Dorsolateral prefrontal cortex (tissue), 122 donors: ENCODE measurements at places on chromosomes 7 and 10.

- no peak for DNase-seq
Observed at GRCh38 chr10:14466257-14466656, 135.5 kb upstream of the FRMD4A start.

- DNase-seq = no peak
Observed at GRCh38 chr10:104293781-104294321, 24.9 kb downstream of the GSTO2 start.

GRCh38 chr10:116278846-116279245, 5.8 kb upstream of the GFRA1 start:
- no peak for DNase-seq

DNA sequence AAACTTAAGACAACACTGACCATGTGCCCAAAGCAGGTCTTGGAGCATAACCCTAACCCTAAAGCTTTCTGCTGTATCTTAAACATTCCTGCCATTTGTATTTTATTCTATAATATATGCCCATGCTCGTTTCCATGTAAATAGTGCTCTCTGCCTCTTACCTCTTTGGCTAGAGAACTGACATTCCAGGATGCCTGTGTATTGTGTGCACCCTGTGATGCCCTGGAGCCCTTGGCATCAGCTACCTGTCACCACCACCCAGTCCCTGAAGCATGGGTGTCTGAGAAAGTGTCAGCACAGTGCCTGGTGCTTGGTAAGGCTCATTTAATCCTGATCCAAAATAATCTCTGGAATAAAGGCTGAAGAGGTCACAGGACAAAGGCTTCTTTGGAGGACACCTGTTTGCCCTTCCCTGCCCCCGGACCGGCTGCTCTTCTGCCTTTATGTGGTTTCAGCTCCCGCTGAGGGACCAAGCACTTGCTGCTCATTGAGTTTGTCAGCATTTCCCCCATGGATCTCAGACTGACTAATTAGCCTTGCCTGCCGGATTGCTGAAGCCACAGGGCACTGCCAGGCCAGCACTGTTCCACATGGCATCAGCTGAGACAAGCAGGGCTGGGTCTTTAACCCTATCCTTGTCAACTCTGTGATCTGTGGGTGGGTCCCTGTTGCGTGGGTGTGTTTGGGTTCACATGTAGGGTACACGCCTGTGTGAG, 139.1 kb upstream of the SORCS3 start:
- DNase-seq = no peak

DNA sequence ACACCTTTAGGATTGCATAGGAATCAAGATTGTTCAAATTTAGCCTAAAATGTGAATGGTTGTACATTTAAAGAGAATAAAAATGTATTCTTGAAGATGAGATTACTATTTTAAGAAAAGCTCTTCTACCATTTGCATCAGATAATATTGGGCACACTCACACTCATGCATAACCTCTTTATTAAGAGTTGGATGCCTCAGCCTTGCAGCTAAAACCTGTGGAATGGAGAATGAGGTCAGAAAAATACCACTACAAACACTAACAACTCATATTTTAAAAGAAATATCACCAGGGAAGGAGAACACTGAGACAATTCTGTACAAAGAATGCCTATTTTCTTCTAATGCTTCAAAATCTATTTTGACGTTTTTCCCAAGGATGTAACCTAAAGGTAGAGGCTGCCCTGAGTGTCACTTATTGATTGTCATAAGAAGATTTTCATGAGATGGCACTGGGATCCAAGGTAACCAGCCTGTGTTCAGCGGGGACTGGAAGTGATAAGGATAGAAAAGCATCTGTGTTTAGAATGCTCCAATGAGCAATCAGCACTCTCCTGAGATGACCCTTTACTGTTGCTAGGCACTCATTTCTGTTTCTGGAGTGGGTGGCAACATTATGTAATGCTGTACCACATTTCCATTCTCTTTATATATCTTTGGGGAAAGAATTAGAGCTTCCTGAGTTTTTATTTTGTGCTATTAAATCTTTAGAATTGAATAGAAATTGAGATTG, 26.6 kb downstream of the REEP3 start:
- no peak for DNase-seq

DNA sequence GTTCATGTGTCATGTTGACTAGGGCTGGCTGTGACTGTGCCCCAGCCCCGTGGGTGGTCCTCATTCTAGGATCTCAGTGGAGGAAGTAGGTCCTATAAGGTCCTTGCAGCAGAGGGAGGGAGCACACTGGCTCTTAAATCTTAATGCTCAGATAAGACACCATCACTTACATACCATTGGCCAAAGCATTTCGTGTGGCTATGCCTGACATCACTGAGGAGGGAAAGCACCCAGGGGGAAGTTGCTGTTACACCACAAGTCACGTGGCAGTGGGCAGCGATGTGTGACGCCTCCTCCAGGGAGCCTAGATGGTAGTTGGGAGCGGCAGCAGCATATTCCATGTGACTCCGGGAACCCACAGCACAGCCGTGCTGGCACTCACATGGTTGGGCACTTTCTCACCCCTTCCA, 224.7 kb upstream of the SH2B2 start:
- no peak for DNase-seq

DNA sequence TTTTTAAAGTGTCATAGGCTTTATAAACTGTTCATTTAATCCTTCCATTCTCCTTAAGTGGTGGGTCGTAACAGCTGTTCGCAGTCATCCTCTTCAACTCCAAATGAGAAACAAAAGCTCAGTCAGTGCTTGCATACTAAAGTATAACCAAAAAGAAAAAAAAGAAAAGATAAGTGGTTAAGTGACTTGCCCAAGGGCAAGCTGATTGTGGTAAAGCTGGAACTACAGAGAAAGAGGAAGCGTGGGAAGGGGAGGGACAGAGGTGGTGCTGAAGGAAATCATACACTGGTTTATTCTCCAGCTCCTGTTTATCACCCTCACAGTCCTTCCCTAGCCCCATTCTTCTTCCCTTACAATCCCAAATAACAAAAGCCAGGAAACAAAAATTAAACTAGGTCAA, 29.6 kb downstream of the IDE start:
- DNase-seq = no peak

GRCh38 chr10:77393821-77394501, 243.6 kb downstream of the KCNMA1 start:
- no peak for DNase-seq

DNA sequence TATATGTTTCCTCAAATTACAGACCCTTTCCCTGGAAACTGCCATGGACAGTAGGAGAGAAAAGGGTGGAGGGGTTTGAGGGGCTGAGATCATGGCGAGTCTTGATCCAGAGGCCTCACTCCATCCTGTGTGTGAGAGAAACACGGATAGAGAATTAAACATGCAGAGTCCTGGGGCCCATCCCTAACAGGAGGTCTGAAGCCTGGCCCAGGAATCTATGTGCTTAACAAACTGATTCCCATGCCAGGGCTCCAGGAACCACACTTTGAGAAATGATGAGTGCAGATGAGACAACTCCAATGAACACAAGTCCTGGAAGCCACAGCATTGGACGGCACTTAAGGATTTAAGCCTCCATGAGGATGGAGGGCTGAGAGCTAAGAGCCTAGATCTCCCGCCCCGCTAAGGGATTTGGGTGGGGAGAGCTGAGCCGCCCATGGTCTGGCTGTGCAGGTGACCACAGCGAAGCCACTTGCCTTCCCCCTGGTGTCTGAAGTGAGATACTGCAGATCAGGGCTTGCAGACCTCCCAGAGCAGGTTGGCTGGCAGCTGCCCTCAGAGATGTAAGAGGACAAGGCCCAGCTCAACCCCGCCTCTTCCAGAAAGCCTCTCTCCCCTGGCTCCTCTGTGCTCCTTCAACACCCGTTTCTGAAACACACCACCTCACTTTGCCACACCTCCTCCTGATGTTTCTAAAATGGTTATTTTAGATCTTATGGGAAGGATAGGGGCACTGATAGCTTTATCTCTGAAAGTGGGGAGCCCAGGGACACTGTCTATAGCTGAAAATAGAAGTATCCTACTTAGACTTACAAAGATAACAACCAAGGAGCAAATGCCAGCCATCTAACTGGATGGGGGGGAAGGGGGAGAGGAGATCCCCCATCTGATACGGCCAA, 24.8 kb upstream of the EIF5AL1 start:
- no peak for DNase-seq

DNA sequence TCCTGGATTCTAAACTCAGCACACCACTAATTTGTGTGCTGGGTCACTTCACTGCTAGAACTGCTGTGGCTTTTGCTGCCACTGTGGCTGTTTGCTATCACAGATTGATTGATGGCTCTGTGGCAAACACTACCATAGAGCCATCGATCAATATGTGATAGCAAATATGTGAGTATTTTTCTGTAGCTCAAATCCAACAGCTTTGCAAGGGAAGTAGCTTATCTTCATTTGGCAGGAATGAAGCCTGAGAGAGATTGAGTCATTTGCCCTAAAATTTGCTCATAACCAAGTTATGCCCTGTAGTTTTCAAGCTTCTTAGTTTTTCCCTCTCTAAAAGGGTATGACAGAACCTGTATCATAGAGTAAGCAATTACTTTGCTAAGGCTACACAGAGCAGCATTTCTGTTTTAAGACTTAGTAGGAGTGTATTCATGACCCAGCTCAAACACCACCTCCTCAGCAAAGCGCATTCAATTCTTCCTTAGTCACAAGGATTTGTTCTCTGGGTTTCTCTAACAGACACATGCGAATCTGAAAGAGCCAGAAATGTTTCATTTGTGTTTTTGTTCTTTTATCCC, 43.1 kb downstream of the MINPP1 start:
- DNase-seq = no peak

DNA sequence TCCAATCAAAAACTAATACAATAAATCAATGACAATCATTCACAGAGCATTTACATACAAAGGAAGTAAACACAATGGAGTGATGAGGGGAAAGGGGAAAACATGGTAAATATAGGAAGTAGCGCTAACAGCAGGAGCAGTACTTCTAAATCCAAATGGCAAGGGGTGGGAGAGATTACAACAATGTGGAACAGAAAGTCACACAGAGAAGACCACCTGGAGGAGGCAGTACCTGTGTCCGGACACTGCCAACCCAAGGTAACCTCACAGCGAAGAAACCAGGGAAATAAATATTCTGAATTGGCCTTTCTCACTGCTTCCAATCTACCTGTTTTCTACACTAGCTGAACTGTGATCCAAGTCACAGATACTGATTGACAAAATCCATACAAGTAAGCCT, 58.2 kb downstream of the ABI1 start:
- no peak for DNase-seq

GRCh38 chr7:6232534-6232933, 39.9 kb downstream of the CYTH3 start:
- no peak for DNase-seq

GRCh38 chr7:131424219-131424822, 96.6 kb downstream of the MKLN1 start:
- no peak for DNase-seq

GRCh38 chr10:133388236-133388972, 5.6 kb upstream of the MTG1 start:
- DNase-seq = no peak

DNA sequence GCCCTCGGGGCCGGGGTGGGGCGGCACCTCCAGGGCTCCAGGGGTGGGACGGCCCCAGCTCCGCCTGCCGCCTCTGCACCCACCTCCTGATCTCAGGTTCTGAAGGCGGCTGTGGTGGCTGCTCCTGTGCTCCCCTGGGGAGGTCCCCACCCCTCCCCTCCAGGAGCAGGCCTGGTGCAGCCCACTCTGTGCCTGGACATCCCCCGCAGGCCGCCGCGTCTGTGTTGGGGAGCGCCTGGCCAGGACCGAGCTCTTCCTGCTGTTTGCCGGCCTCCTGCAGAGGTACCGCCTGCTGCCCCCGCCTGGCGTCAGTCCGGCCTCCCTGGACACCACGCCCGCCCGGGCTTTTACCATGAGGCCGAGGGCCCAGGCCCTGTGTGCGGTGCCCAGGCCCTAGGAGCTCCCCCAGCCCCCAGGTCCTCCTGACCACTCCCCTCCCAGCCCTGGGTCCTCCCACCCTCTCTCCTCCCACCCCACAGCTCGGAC, 5.5 kb downstream of the CYP2W1 start:
- DNase-seq = no peak

DNA sequence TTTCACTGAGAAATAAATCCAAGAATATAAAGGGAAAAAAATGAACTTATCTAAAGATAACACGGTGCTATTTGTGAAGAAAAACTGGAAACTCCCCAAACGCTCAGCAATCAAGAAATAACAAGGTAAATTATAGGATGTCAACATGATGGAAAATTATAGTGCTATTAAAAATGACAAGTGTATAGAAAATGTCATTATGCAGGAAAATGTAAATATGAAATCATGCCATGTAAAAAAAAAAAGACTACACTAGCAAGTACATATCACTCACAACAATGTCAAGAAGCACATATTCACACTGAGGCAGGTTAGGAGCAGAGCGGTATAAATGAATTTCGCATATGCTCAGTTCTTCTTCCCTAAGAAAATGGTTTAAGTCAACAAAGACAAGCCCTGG, 27.7 kb downstream of the KLRG2 start:
- no peak for DNase-seq

GRCh38 chr10:79397575-79398303, 47.7 kb downstream of the ZCCHC24 start:
- DNase-seq = no peak

GRCh38 chr10:45000138-45000751, 478 bp upstream of the ZNF22 start:
- no peak for DNase-seq

DNA sequence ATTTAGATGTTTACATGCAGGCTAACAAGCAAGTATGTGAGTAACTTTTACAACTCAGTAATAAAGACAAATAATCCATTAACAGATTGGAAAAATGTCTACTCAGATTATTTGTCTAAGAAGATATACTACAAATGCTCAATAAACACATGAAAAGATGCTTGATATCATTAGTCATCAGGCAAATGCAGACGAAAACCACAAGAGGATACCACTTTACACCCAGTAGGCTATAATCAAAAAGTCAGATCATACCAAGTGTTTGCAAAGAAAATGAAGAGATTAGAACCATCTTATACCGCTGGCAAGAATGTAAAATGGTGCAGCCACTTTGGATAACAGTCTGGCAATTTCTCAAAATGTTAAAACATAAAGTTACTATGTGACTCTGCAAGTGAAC, 84.1 kb downstream of the MALSU1 start:
- DNase-seq = no peak

DNA sequence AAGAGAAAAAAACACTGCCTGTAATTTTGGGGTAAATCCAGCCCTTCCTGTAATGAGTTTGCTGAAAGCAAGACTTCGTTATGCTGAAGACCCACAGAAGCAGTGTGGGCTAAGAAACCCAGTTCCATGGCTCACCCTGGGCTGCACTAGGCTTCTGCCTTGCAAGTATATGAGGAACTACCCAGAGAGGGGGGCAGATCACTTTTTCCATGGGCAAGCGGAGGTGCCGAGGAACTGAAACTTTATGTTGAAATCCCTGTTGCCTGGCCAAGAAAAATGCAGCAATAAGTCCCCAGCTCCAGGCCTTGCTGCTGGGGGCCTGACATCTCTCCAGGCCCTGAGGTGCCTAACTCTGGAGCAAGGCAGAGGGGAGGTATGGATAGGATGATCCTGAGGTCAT, 8.5 kb downstream of the RASSF4 start:
- no peak for DNase-seq

DNA sequence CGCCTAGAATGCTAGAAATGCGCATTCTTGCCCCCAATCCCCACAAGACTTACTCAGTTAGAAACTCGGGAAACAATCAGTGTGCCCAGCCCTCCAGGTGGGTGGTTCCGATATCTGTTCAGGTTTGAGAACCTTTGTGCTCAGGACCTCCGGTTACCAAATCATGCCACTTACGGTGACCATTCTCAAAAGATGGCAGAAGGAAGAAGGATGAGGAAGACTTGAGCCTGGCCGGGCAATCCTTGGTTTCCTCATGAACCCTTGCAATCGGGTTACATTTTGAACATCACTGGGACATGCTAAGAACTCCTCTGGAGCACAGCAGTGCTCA, 52.1 kb downstream of the RBM17 start:
- no peak for DNase-seq

- no peak for DNase-seq
Observed at GRCh38 chr7:79982141-79982770, 152.4 kb upstream of the GNAI1 start.
